ENCODE measurements at places on chromosomes 4 and X.

- DNase-seq, result peak; percentile 59
Measured at GRCh38 chr4:67725981-67726380, 25.0 kb upstream of the UBA6 start.

GRCh38 chrX:155966876-155967275, 30.6 kb upstream of the IL9R start:
- no peak for DNase-seq

DNA sequence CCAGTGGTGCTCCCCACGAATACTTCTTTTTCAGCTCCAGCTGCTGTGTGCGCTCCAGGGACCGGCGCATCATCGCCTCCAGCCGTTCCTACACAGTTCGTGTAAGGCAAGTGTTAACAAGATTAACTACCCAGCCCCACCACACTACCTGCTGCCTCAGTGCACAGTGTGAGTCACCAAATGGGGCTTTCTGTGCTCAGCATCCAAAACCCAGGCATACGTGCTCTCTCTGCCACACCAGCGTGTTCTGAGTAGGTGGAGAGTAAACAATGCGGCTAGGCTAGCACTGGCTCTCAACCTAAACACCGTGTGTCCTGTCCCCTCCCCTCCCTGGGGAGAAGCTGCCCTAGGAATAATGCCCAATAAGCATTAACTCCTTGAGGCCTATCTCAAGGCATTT, 60.0 kb downstream of the MAP7D2 start:
- DNase-seq, result no peak

DNA sequence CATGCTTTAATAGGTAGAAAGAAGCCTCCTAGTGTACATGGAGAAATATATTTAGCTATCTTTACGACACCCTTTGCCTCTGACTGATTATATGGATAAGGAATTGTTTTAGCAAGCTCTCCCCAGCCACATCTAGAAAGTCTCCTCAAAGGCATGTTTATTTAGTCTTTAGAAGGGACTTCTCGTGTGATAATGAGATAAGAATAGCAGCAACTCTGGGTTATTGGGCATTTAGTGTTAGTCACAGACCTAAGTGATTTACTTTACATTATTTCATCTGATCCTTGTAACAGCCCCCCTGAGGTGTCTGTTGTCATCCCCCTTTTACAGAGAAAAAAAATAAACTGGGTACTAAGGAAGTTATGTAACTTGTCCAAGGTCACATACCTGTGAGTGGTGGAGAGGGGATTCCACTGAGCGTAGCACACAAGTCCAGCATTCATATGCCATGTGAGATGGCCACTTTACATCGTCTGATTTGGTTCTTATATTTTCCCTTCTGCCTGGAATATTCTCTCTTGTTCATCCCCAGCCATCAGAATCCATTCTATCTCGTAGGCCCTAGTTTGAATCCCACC, 77.7 kb downstream of the TSPAN7 start:
- DNase-seq, result no peak

GRCh38 chrX:41002026-41002425, 83.2 kb upstream of the USP9X start:
- DNase-seq, result no peak

- peak; percentile 71 for DNase-seq
Measured at GRCh38 chr4:142088906-142089305, 452.5 kb downstream of the IL15 start.

- no peak for DNase-seq
Measured at GRCh38 chr4:82998898-82999297, 11.7 kb downstream of the LIN54 start.

- DNase-seq, result no peak
Measured at GRCh38 chr4:1191621-1192020, 19.2 kb upstream of the SPON2 start.

DNA sequence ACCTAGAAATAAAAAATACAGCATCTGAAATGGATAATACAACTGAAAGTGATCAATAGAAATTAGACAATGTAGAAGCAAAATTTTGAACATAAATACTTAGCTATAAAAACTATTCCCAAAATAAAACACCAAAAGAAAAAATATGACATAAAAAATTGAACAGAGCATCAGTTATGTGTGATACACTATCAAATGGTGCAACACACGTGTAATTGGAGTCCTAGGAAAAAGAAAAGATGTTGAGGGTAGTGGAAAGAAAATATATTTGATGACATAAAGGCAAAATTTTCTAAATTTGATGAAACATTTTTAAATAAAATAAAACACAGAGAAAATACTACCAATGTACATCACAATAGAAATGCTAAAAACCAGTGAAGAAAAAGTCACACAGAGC, 63.1 kb downstream of the NPY2R start:
- DNase-seq, result no peak

DNA sequence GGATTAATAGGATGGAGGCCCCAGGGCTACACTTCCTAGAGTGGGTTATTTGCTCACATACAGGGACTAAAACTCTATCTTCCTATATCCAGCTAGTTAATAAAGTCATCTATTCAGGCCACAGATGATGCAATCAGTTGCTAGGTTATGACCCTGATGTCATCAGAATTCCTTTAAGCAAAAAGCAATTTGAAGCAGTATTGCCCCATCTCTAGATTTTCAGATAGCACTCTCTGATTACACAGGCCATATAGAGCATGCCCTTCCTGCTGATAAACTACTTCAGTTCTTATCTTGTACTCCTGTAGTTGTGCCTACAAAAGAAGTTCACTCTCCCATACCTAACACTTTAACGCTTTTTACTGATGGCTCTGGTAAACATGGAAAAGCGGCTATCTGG, 84.8 kb downstream of the TMEM144 start:
- no peak for DNase-seq

DNA sequence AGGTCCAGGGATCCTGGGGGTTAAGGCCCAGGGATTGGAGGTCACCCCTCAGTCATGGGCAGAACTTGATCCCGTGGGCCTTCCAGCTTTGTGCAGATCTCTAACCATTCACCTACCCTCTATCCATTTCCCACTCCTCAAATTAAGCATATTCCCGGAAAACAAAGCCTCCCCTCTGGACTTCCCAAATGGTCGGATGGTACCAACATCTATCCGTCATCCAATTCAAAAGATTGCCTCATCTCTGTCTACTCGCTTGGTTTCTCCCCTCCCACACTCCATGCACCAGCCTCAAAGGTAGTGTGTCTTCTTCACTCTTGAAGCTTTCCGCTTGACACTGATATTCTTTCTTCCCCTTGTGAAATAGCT, 473 bp upstream of the BCLAF3 start:
- no peak for DNase-seq

GRCh38 chrX:104935581-104935980, 284.9 kb downstream of the TEX13A start:
- no peak for DNase-seq

GRCh38 chr4:40731792-40732245, 17.9 kb upstream of the NSUN7 start:
- no peak for DNase-seq

DNA sequence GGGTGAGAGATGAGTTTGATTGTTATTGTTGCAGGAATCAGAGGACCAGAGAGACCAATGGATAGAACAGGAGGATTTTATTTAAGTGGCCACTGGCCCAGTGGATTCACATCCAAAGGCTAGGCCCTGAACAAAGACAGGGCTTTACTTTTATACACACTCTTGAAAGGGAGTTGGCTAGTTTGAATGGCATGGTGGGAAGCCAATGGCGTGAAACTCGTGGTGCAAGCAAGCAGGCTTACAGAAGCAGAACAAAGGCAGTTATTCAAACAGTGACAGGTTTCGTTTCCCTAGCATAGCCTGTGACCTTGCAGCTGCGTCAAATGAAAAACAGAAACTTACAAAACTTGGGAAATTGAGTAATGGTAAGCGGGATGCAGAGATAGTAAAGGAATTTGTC, 110.2 kb upstream of the PRDX4 start:
- DNase-seq, result no peak

DNA sequence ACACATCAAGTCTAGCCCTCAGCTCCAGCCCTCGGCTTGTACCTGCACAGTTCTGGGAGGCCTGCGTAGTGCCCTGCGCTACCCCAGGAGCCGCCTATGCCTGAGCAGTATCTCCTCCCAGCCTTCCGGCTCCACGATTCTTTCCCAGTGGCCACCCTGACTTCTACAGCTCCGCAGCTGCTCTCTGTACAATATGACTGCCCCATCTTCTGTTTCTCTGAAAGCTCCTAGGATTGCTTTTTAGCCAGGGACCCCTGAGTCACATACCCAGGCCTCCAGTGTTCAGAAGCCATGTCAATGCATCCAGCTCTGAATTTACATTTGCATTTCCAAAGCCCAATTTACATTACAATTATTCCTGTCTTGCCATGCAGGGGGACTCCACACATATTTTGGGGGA, 135.5 kb downstream of the PJA1 start:
- no peak for DNase-seq

DNA sequence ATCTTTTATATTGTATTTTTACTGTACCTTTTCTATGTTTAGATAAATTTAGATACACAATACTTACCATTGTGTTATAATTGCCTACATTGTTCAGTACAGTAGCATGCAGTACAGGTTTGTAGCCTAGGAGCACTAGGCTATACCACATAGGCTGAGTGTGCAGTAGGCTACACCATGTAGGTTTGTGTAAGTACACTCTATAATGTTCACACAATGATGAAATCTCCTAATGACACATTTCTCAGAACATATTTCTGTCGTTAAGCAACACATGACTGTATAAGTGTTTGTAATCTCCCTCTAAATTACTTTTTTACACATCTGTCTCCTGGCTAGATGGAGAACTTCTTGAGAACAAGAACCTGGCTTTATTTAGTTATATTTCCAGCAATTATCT, 40.3 kb downstream of the UCHL1 start:
- no peak for DNase-seq

DNA sequence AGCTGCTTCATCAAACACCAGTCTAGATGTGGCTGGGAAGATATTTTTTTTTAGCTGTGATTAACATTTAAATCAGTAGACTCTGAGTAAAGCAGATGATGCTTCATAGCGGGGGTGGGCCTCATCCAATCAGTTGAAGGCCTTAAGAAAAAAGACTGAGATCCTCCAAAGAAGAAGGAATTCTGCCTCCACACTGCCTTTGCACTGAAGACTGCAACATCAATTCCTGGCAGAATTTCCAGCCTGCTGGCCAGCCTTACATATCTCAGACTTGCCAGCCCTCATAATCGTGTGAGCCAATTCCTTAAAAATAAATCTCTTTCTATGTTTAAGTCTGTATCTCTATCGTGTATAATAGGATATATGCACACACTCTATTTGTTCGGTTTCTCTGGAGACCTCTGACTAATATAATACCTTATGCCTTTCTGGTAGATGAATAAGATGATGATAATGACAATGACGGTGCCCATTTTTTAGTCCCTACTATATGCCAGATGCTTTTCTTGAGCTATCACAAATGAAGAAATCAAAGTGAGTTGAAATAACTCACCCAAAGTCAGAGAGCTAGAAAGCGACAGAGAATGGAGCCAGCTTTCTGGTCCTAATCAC, 66.1 kb upstream of the SOD3 start:
- DNase-seq, result no peak

DNA sequence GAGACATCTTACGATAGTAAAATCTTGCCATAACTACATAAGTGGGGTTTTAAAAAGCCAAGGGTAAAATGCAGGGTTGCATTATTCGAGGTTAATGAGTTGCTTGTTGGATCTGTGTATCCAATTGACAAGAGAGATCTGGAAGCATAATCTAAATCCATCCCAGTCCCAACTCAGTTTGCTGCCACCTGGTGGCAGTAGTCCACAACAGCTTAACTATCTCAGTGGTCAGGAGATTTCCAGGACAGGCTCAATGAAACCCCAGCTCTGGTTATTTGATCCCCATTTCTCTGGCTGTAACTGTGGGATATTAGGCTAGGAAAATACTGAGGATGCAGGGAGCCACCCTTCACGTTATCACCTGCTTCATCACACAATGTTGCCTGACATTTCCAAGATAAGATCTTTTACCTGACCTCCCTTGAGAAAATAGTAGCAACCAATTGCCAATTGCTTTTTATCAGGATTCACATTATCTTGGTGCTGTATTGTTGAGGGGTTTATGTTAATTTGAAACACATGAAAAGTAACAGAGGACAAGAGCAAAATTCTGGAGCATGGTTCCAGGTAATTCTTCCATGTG, 88.2 kb upstream of the TNIP3 start:
- DNase-seq, result peak; percentile 70

DNA sequence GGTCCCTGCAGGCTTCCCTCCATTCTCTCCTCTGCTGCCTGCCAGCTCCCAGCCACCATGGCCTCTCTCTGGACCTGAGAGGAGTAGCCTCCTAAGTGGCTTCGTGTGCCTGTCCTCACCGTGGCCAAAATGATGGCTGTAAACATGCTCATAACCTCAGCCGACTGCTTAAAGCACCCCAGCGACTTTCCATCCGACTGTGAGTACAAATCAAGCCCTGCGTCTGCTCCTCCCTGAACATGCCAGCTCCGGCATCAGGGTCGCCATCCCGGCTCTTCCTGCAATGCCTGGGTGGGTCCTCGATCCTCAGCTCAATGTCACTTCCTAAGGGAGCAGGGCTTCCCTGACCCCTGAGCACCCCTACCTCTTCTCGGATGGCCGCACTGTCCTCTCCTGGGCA, 3.3 kb upstream of the SORCS2 start:
- no peak for DNase-seq

GRCh38 chr4:9996319-9997110, 24.8 kb downstream of the SLC2A9 start:
- DNase-seq, result no peak

DNA sequence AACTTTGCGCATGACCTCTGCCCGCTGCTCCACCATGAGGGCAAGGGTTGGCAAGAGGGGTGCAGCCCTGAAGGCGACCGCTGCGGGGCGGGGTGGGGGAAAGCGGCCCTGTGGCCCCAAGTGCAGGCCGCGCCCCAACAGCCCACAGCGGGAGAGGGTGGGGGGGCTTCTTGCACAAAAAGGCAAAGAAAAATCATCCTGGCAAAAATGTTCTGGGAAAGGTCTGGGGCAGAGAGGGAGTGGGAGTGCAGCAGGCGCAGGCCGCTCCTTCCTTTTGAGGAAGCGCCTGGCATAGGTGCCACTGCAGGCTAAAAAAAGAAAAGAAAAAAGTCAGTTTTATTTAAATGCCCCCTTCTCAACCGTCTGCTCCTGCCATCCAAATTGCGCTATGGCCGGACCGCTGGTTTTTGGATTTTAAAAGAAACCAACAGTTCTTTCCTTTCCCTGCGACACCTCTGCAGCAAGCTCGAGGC, 1.4 kb downstream of the ARX start:
- no peak for DNase-seq

- DNase-seq, result no peak
Measured at GRCh38 chr4:98248934-98249333, 12.2 kb upstream of the RAP1GDS1 start.

GRCh38 chrX:18449236-18449635, 23.8 kb downstream of the CDKL5 start:
- DNase-seq, result peak; percentile 51

DNA sequence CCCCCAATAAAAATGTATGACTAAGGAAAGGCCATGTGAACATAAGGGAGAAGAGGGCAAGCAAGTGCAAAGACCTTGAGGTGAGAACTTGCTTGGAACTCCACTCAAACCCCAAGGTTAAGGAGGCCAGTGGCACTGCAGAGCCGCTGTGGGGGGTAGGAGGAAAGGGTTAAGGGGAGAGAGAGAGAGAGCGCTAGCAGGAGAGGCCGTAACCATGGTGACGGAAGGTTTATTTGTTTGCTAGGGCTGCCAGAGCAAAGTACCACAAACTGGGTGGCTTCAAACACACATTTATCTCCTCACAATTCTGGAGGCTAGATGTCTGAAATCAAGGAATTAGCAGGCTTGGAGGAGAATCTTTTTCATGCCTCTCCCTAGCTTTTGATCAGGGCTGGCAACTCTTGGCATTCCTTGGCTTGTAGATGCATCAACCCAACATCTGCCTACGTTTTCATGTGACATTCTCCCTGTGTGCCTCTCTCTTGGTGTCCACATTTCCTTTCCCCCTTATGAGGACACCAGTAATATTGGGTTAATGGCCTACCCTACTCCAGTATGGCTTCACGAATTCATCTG, 35.2 kb downstream of the SMIM20 start:
- no peak for DNase-seq
